Stimulated activated CD8-positive, alpha-beta memory T cell treated with anti-CD3 and anti-CD28 coated beads, Interleukin-15, amount 100 ng/mL, for 1 hour (primary cell): ENCODE measurements at places on chromosomes 3 and 15.

DNA sequence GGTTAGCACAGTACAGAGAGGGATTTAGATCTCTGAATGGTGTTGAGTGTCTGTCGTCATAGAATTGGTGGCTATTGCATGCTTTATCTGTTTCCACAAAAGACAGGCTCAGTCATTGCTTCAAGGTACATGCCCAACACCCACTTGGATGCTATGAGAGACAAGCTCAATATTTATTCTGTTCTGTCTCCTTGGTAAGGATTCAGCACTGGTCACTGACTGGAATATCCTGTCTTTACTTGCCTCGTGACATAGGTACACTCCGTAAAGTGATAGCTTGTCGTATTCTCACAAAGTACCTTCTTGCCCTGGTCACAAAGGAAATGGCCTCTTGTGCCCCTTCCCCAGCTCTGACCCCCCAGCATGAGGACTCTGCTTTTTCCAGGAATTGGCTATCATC is 72.8 kb upstream of the CTNNB1 start:
- DNase-seq = no peak

DNA sequence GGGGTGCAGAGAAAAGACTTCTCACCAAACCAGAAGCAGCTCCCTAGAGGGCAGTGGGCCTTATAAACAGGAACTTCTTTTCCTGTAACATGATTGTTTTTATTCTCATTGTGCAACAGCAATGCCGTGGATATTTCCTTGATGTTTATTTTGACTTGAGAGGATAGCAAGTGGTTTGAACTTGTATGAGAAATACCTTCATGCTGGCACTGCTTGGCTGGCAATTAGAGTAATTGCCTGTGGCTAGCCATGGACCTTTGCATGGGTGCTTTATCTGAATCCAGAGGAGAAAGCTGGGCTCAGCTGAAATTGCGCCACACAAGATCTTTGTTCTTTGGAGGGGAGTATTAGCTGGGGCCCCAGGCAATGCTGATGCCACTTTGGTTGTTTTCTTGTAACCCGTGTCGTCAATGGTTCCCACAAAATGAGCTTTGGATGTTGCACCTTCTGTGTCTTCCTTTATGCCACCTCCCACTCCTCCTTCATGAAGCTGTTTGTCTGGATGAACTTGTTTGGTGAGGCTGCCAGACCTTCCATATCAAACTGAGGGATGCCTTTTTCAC is 37.9 kb downstream of the CMTM8 start:
- no peak for DNase-seq

GRCh38 chr3:159210336-159210735 is 408.5 kb downstream of the MFSD1 start:
- DNase-seq = no peak

GRCh38 chr15:85380812-85381642 is 624 bp downstream of the AKAP13 start:
- peak; percentile 17 for DNase-seq

DNA sequence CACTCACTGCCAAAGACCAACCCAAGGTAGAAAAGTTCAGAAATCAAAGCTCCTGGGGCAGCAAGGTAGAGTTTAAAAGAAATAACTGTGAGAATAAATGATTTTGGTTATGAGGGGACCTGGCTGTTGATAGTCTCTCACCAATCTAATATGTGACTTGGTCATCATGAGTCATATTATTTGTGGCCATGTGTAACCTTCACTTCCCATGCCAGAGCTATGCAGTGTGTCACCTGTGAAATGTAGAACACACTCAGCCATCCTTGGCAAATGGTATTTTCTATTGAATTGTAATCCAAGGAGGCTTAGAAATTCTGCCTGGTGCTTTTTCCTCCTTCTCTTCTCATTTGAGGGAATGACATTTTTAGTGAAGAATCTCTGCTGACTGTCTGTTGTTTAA is 184.2 kb upstream of the STAC start:
- no peak for DNase-seq
